Stimulated activated CD8-positive, alpha-beta memory T cell treated with anti-CD3 and anti-CD28 coated beads, Interleukin-7, amount 100 ng/mL, for 1 hour (primary cell): ENCODE measurements at places on chromosomes 3 and 15.

GRCh38 chr3:152961323-152961722 is 126.4 kb downstream of the P2RY1 start:
- DNase-seq: no peak

- no peak for DNase-seq
Measured at GRCh38 chr3:181384970-181385369, 326.8 kb upstream of the SOX2 start.

DNA sequence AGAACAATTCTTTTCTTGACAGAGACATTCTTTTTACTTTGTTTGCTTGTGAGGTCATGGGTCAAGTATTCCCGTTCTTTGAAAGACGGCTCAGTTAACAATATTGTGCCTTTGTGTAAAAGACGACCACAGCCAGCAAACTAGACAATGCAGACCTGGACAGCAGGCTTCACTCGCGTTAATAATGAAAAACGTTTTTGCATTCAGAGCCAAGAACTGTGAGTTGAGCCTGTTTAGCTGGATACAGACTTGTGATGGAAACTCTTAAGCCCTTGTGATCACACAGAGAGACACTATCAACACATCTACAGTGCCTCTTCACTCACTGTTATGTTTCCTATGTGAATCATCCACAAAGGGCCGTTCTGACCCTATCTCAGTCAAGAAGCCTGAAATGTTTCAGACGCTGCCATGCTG is 37.3 kb upstream of the CMTM7 start:
- no peak for DNase-seq

DNA sequence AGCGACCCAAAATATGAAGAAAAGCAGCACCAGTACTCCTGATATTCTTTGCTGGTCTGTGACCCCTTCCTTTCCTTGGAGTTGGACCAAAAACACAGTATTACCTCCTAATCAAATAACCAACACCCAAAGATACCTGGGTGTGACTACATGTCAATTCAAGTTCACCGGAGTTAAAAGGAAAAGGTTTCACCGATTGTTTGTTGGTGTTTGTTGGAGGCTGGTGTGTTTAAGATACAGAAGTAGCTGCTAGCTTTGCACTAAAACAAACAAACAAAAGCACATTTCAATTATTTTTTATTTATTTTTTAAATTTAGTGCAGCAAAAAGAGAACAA is 81.5 kb downstream of the MYO1E start:
- DNase-seq: no peak

- DNase-seq: no peak
Measured at GRCh38 chr3:121654493-121655385, 6.0 kb downstream of the HCLS1 start.

GRCh38 chr3:139107424-139108252 is 62.9 kb upstream of the PRR23C start:
- DNase-seq: no peak

DNA sequence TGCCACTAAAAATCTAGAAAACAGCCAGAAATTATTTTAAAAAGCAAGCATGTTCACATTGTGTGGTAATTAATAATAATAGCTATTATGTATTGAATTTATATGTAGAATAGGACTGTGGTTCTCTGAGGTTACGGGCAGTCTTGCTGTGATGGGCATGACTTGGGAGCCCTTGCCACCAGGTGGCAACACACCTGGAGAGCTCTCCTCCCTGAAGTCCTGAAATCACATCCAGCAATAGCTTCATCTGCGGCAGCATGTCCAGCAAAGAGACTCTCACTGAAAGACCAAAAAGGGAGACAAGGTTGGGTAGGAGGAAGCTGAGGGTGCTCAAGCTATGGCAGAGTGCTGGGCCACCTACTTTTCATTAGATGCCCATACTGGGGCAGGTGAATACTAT is 206.8 kb upstream of the IL12A start:
- DNase-seq: no peak

DNA sequence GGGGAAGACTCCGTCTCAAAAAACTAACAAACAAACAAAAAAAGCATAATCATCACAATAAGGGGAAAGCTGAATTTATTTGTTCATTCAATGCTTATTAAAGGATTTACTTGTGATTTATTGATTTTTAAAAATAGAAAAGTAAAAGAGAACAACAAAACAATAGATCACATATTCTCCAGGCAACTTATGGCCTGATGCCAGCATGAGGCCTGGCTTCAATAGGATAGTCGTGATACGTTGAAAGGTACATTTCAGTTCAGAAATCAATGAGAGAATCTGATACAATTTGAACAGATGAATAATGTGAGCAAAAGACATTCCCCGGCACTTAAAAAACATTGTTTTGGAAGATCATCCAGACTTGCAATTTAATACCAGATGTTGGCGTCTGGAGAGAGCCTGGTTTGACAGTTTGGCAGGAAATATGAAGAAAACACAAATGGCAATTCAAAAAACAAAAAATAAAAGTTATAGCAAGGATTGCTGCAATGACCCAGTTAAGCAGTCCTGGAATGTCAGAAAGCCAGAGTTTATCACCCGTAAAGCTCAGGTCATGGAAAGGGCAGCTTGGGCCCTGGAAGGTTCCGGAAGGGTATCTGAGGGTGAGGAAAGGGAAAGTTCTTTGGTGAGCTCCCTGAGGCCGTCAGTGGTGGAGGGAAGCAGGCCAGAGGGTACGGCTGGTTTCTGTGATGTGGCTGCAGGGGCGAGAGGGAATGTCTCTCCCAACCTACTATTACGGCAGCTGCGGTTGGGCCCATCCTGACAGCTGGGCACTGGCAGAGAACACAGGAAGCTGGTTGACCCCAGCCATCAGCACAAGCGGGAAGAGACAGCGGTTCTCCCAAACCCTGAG is 230.2 kb upstream of the HES1 start:
- no peak for DNase-seq

DNA sequence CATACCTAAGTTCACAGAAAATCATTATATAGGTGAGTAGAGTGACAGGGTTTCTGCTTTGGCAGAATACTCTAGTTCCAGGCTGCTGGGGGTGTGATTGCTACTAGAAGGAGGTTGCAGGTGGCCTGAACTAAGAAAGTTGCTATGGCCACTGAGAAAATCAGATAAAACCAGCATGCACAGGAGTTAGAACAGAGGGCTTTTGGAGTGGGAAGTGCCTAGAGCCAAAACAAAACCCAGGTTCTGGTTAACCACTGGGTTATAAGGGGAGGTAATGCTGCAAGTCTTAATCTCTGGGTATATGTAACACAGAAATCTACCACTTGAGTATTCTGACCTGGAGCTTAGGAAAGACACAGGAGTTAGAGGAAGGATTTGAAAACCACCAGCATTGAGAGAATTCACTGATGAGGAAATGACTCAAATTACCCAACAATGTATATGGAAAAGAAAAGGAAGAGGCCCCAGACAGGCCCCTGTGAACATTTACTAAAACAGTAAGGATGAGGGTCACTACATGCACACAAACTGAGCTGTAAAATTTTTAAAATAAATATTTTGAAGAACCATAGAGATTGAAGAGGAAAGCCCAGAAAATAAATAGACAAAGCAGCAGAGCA is 60.0 kb downstream of the PLOD2 start:
- DNase-seq: no peak

DNA sequence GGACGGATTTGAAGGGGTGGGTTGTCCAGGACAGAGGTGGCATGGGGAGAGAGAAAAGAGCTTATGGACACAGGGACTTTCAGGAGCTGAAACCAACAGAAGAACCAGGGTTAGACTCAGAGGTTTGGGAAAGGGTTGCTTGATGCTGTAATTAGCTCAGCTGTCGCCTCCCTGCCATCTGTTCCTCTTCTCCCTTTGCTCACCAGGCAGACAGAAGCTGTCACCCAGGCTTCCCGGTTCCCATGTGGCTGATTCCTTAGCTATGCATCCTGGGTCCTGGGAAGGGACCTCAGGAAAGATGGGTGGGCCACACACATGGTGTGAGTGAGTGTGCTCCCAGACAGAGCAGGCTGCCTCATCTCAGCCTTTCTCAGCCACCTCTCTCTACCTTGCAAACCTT is 14.1 kb downstream of the PTPN23 start:
- no peak for DNase-seq

DNA sequence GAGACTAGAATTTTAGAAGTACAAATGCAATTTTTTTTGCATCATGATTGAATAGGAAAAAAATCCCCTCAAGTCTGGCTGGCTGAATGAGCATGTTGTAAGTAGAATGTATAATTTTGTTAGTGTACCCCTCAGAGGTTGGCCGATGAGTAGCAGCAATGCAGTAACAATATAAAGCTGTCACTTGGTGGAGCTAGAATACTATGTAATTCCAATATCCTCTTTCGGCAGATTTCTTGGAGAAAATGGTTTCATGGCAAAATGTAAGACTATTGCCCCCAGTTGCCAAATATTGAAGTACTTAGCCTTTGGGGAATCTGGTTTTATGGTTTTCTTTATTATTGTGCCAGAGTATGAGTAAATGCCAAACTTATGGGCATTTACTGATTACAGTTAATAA is 39.8 kb upstream of the SGO1 start:
- no peak for DNase-seq

DNA sequence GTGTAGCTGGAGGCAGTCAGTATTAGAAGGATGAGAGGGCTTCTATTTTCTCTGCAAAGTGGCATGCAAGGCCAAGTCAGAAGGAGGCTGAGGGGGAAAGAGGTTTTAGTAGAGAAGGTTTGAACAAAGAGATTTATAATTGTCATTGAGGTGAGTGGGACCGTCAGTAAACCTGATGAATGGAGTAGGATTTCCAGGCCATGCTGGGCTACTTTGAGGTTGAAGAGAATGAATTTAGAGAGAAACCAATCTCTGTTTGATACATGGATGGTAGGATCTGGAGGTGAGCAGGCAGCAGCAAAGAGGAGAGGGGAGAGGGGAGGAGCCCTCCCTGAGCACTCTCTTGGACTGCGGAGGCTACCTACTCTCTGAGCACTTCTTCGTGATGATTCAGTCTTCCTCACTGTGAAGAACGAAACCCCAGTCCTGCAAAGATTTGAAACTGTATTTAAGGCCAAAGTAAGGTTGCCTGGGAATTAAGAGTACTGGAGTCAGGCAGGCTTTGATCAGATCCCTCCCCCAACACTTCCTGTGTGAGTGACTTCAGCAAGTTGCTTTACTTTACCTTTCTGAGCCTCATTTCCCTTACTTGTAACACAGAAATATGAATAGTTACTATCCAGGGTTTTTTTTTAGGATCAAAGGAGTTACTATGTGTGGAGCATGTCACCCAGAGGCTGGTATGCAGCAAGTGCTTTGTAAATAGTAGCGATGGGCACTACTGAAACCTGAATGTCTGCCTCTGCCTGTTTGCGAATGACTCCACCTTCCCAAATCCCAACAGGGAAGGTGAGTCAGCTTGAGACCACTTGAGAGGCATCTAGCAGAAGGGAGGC is 75.8 kb downstream of the RPL39L start:
- DNase-seq: no peak

- no peak for DNase-seq
Measured at GRCh38 chr15:98889930-98890695, 117.5 kb downstream of the PGPEP1L start.

GRCh38 chr3:98242155-98242554 is 21.9 kb upstream of the OR5H6 start:
- DNase-seq: no peak

- no peak for DNase-seq
Measured at GRCh38 chr3:11370191-11370590, 98.0 kb downstream of the ATG7 start.

GRCh38 chr3:129605922-129606635 is 397 bp downstream of the PLXND1 start:
- DNase-seq: no peak
